ENCODE measurements at places on chromosomes 16 and 17.

- DNase-seq: no peak
These were observed 10.4 kb downstream of the METTL22 start for GRCh38 chr16:8631818-8632465.

GRCh38 chr17:50858486-50859225 is 7.5 kb downstream of the TOB1 start:
- no peak for DNase-seq

GRCh38 chr16:85652431-85653221 is 36.1 kb downstream of the GINS2 start:
- DNase-seq: peak; percentile 31

DNA sequence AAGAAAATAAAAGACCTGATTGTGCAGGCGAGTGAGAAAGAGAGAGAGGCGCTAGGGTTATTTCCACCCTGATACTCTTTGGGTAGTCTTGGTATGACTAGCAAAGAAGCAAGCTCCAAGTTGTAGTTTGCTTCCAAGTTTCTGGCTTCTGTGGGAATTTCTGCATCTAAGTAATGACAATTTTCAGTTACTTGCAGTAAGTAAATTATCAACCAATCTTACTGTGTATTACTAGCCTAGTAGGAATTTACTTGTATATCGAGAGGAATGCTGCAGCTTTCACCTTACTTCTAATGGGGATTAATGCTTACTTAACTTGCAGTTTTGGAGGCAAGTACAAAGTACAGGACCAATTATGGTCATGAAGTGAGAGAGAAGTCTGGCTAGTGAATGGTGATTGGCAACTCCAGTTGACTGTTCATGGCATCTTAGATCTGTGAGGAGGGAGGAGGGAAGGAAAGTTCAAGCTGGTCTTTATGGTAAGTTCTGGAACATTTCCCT is 31.9 kb downstream of the TENT4B start:
- DNase-seq: no peak
